ENCODE measurements at places on chromosomes 6 and 20. TPM values are rescaled to one million over a fixed set of nuclear protein-coding genes. Genes with fewer than 3 reads are reported as not detected.

Gene GPR63
- total RNA-seq = 2.0 TPM

Gene ECT2L
- 15.3 TPM for total RNA-seq

Gene OPN5
- not detected for total RNA-seq

Gene CRYBG1
- 12.1 TPM for total RNA-seq

Gene CCN6
- total RNA-seq = not detected

Gene SLC32A1
- total RNA-seq = not detected

Gene CST2
- total RNA-seq = not detected

Gene SPDEF
- 2.6 TPM for total RNA-seq

Gene GLP1R
- total RNA-seq = 1.3 TPM

Gene PNLDC1
- total RNA-seq = 0.23 TPM

Gene BPIFA1
- 0.48 TPM for total RNA-seq

Gene DSTN
- 348 TPM for total RNA-seq

Gene ADGB
- total RNA-seq = 9.7 TPM

Gene GSTA3
- 5.8 TPM for total RNA-seq

Gene SAMD3
- 5.9 TPM for total RNA-seq

Gene HFE
- total RNA-seq = 8.3 TPM

Gene PROKR2
- total RNA-seq = not detected

Gene SPATA2
- 8.0 TPM for total RNA-seq

Gene PTPRA
- total RNA-seq = 92.1 TPM

Gene GZF1
- 17.8 TPM for total RNA-seq

Gene WFDC12
- 0.85 TPM for total RNA-seq

Gene TNF
- 0.23 TPM for total RNA-seq

Gene TRIM40
- total RNA-seq = 0.20 TPM

Gene CENPW
- 5.0 TPM for total RNA-seq

Gene HLA-DQB2
- total RNA-seq = 56.3 TPM

Gene HDGFL1
- total RNA-seq = not detected

Gene SULF2
- total RNA-seq = 20.4 TPM

Data from lung (tissue), 17 donors.